CD4-positive, alpha-beta T cell treated with Interleukin-15 for 4 hours (primary cell): ENCODE measurements at places on chromosomes 13 and 19.

- DNase-seq = no peak
Observed at GRCh38 chr13:106477303-106477702, 58.2 kb downstream of the EFNB2 start.

GRCh38 chr19:10452726-10453618 is 32.6 kb downstream of the PDE4A start:
- DNase-seq = no peak

DNA sequence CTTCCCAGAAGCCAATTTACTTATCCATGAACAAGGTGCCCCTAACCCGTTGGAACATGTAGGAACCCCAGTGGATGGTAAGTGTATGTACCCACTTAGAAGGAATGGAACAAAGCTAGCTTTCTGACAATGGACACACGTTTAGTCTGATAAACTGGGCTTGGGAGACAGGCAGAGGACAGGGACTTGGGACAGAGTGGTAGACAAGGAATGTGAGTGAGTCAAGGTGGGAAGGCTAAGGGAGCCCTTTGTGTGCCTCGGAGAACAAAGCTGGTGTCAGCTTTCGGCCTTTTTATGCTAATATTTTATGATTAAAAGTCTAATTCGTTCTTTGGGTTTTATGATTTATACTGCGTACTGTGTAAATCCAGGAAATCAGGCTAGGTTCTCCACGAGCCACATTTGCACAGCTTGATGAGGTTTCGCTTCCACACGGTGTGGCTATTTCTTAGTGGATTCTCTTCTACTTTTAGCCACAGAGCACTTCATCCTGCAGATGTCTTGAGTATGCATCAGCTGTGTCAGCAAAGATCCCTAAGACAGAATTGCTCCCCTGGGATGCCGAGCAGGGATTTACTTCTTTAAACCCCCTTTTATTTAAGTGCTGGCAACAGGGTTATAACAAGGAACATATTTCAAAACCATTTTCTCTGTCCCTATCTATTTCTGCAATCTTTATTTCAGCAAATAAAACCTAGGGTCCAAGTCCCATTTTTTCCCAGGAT is 258.5 kb downstream of the DLEU7 start:
- DNase-seq = no peak

- DNase-seq = no peak
Observed at GRCh38 chr13:81021284-81021840, 680.4 kb upstream of the SPRY2 start.

- no peak for DNase-seq
Observed at GRCh38 chr13:78841358-78841963, 182.5 kb upstream of the OBI1 start.

- no peak for DNase-seq
Observed at GRCh38 chr19:18763674-18764590, 27.2 kb downstream of the COMP start.

DNA sequence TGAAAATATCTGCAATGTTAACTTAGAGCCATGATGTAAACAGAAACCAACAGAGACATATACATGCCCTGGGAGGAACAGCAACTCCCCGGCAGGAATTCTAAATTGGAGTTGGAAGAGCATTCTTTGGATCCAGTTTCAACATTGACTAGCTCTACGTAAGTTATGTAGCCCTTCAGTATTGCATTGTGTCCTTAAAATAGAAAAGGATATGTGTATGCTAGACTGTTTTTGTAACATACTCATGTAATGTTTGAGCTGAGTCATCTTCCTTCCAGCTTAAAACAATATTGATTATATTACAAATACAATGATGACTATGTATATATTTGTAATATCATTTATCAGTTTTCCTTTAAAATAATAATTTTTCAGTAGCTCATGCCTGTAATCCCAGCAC is 1422.2 kb upstream of the PCDH20 start:
- DNase-seq = no peak

GRCh38 chr19:8367327-8368001 is 3.5 kb downstream of the ANGPTL4 start:
- no peak for DNase-seq

- no peak for DNase-seq
Observed at GRCh38 chr19:41601771-41602170, 25.1 kb downstream of the CEACAM4 start.

- DNase-seq = no peak
Observed at GRCh38 chr13:32610538-32610937, 24.3 kb downstream of the PDS5B start.

DNA sequence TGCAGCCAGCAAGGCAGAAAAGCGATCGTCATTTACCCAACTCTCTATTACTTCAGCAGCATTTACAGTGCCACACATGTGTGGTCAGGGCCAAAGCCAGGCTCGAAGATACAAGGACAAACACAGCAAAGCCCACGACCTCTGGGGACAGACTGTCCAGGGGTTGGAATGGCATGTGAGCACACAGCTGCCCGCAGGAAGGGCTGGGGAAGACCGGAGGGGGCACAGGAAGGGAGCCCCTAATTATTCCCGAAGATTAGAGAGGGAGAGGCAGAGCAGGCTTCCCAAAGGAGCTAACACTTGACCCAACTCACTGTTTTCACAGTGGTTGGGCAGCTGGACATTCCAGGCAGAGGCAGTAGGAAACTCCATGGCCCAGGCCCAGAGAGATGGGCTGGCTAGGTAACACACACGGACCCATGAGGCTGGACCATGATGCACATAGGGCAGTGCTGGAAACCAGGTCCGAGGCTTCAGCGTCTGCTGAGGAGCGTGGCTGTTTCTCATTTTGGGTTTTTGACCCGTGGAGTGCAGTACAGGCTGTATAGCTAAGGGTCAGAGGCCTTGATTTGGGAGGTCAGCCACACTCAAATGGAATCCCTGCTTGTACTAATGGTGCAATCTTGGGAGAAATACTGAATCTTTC is 179.8 kb downstream of the FOXO1 start:
- no peak for DNase-seq

DNA sequence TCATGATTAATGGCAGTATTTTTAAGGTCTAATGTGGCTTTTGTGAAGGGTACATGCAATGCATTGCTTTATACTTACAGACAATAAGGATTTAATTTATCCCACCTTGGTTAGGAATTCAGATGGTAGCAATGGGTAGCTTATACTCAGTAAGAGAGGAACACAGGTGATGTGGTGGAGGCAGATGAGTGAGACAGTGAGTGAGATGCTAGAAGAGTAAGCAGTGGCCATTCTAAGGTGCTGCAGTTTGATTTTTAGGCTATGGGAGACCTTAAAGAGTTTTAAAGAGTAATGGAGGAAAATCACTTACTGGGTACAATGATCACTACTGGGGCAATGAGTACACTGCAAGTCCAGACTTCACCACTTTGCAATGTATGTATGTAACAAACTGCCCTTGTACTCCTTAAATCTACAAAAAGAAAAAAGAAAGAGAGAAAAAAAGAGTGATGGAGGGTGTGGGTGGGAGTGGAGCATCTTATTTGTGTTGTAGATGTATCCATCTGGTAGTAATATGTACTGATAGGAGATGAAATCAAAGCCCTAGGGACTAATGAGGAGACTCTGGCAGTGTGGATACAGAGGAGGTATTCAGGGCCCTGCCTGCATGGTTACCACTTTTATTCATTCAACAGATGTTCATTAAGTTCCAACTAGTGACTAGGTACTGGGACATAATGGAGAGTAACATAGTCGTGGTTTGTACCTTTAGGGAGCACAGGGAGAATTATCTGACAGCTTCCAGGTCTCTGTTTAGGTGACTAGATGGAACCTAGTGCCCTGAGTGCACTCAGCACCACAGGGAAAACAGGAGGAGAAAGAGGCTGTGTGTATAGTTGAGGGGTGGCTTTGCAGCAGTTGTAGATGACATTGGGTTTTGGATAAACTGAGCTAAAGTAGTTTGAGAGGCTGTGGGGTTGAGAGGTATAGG is 99.0 kb downstream of the GPC6 start:
- no peak for DNase-seq

GRCh38 chr13:108878732-108879131 is 249.3 kb downstream of the MYO16 start:
- DNase-seq = no peak

- peak; percentile 6 for DNase-seq
Observed at GRCh38 chr19:51259348-51260245, 8.7 kb downstream of the SIGLECL1 start.

- DNase-seq = no peak
Observed at GRCh38 chr13:27971776-27972477, 2.8 kb upstream of the CDX2 start.

DNA sequence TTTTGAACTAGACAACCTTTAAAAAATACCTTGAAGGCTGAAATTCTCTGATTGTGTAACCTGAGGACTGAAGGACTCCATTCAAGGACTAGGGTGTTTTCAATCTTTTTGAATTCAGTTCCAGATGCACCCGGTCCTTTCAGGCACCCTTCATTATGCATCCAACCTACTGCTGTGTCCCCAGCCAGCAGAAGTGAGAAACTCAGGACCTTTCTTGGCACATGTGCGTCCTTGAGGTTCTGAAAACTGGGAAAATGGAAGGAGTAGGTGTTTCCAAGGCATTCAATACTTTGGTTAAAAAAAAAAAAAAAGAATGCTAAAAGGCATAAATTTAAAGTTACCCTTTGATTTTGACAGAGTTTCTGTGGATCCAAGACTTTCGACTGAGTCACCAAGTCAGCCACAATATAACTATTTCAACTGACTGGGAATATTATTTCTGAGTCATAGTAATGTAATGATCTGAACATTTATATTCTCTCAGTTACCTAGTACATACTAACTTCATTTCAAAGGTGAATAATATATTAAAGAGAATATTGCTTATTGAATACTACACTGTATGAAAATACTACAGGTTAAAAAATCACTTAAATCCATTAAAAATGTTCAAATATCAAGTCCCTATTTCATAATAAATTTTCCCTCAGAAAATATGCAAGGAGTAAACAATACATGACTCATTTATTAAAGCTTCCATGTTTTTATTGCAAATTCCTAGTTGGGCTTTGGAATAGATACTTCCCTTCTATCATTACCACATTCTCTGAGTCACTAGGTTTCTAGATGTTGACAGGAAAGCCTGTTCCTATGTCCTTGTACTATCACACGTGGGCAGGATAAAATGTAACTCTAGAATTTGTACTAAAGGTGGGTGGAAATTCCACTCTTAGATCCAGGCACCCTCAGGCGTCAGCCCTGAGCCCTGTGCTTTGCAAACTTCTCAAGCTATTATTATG is 2.4 kb upstream of the ITGBL1 start:
- no peak for DNase-seq

DNA sequence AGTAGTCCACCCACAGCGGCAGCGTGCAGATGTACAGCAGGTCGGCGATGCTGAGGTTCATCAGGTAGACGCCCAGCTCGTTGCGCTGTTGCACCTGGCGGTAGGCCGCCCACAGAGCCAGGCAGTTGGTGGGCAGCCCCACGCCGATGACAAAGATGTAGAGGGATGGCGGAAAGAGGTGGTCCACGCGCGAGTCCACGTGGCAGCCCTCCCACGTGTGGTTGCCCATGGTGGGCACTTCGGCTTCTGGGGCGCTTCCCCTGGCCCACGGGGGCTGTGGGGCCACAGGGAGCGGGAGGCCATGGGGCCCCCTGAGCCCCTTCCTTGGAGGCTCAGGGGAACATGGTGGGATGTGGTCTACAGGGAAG is 7.0 kb upstream of the OPA3 start:
- DNase-seq = no peak

GRCh38 chr13:85093808-85094207 is 705.4 kb downstream of the SLITRK6 start:
- no peak for DNase-seq

DNA sequence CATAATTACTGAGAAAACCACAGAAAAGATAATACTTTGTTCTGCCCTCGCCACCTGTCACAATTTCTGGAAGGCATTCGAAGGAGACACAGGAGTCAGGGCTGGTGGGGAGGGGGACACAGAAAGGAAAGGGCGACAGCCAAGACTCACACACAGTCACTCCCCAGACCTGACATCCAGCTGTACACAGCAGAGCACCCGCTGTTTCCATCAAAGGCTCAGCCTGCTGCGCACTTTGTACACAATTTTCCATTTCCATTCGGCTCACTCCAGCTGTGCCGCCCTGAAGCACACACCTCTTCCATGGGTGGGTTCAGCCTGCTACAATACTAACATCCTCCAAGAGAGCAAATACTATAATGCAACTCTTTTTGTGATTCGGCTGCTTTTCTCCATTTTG is 38.0 kb downstream of the STK24 start:
- DNase-seq = no peak

GRCh38 chr19:8254286-8255001 is 45.3 kb downstream of the CERS4 start:
- no peak for DNase-seq

- no peak for DNase-seq
Observed at GRCh38 chr19:3605770-3606169, 905 bp downstream of the TBXA2R start.

DNA sequence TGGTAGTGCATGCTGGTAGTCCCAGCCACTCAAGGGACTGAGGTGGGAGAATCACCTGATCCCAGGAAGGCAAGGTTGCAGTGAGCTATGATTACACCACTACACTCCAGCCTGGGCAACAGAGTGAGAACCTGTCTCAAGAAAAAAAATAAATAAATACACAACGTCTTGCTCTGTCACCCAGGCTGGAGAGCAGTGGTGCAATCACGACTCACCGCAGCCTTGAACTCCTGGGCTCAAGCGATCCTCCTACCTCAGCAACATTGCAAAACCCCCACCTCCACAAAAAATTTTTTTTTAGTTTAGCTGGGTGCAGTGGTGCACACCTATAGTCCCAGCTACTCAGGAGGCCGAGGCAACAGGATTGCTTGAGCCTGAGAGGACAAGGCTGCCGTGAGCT is 8.8 kb downstream of the TPM4 start:
- DNase-seq = no peak
